ENCODE measurements at places on chromosomes 2 and 18. TPM values are rescaled to one million over a fixed set of nuclear protein-coding genes. Genes with fewer than 3 reads are reported as not detected.

The APCDD1 gene
- total RNA-seq: 22.9 TPM

The LINC00305 gene
- total RNA-seq: not detected

The DYNC2LI1 gene
- 41.5 TPM for total RNA-seq

GRCh38 chr2:222609381-222609780, 46.5 kb downstream of the FARSB start:
- H3K4me1 ChIP-seq: no peaks in the 10 kb centered on the region
- no peak for DNase-seq
- H3K27me3 ChIP-seq: no peaks in the 10 kb centered on the region

The PASK gene
- 26.0 TPM for total RNA-seq

- H3K4me3 ChIP-seq: no peak overlapping the region
- no peaks in the 10 kb centered on the region for H3K27me3 ChIP-seq
- no peaks in the 10 kb centered on the region for H3K4me1 ChIP-seq
- peak; percentile 46 for DNase-seq
- H3K27ac ChIP-seq: no peak overlapping the region
- no peaks in the 10 kb centered on the region for H3K36me3 ChIP-seq
These were observed 16.2 kb upstream of the ALPI start for GRCh38 chr2:232439758-232440135.

DNA sequence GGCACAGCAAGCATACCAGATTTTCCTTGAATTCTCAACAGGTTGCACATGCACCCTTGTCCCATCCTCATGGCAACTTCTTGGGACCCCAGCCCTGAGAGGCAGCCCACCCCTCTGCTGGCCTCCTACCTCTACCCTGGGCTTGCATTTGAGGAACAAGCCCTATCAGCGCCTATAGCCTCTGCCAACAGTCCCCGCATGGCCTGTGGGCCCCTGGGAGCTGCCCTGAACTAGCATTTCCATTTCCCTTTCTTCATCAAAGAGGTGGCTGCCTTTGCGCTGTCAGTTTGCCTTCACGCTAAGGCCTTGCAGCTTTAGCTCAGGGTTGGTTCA, 5.4 kb upstream of the ZAP70 start:
- H3K27me3 ChIP-seq: no peaks in the 10 kb centered on the region
- no peak overlapping the region for H3K4me3 ChIP-seq
- H3K36me3 ChIP-seq: no peaks in the 10 kb centered on the region
- H3K4me1 ChIP-seq: peaks cover under 1% of the 10 kb centered on the region

DNA sequence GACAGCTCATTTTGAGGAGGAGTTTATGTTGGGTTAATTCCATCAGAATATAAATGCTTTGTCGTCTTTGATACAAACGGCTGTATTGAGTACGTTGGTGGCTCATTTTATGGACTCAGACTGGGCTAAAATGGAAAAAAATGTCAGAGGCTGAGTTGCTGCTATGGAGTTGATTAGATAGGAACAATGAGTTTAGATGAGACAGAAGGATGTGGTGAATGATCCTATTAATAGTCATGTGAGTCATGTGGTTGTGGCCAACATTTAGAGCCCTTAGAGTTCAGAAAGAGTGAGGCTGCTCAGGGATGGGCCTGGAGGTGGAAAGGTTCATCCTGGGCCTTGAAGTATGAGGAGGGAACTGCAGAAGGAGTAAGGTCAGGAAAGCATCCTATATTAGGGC, 434.2 kb downstream of the MEIS1 start:
- H3K36me3 ChIP-seq: no peaks in the 10 kb centered on the region
- DNase-seq: no peak
- H3K27ac ChIP-seq: no peak overlapping the region
- H3K4me1 ChIP-seq: no peaks in the 10 kb centered on the region

DNA sequence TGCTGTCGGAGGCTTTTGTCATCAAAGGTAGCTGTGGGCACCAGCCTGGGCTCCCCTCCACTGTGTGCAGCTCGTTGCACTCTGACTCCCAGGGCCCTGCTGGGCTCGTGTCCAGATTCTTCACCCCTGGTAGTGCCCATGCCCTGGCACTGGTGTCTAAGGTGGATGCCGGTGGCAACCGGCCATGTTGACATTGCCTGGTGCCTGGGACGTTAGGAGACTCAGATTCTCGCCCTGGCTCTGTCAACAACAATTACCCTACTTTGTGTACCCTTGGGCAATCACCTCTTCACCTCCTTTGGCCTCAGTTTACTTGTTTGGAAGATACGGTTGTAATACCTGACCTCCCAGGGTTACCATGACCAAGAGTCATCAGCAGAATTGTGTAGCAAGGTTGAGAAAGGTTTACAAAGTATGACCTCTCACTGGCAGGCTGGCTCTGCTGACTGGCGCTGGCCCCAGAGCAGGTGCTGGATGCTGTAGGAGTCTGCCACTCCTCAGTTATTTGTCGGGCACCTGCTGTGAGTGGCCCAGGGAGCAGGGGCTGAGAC, 41.5 kb upstream of the MCFD2 start:
- H3K4me3 ChIP-seq: no peak overlapping the region
- no peak overlapping the region for H3K27ac ChIP-seq
- DNase-seq: peak; percentile 59
- peaks cover 8% of the 10 kb centered on the region for H3K36me3 ChIP-seq
- no peaks in the 10 kb centered on the region for H3K4me1 ChIP-seq

- H3K27me3 ChIP-seq: no peaks in the 10 kb centered on the region
- H3K27ac ChIP-seq: no peak overlapping the region
- DNase-seq: no peak
- H3K4me1 ChIP-seq: no peaks in the 10 kb centered on the region
- H3K4me3 ChIP-seq: no peak overlapping the region
These were observed 143.5 kb downstream of the ACKR3 start for GRCh38 chr2:236712961-236713673.
